GM23248 (cell line): ENCODE measurements at places on chromosomes 7 and 10. TPM values are rescaled to one million over a fixed set of nuclear protein-coding genes. Genes with fewer than 3 reads are reported as not detected.

The VWA2 gene
- polyA plus RNA-seq: not detected in 2 replicates

DNA sequence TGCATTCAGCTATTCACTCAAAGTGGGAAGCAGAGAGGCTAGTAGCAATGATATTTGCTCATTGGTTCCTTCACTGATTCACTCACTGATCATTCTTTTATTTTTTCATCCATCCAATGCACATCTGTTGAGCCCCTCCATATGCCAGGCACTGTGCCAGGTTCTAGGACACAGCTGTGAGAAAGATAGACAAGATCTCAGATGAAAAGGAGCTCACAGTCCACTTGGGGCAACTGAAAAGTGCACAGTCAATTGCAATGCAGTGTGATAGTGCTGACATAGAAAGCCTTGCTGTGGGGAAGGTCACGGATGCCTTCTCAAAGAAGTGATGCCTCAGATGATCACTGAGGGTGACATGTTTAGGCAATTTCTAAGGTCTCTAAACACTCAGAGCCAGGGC, 262.3 kb downstream of the PTEN start:
- no peak for DNase-seq

GRCh38 chr10:97463363-97464132, 17.6 kb downstream of the ZDHHC16 start:
- DNase-seq: peak; percentile 79

DNA sequence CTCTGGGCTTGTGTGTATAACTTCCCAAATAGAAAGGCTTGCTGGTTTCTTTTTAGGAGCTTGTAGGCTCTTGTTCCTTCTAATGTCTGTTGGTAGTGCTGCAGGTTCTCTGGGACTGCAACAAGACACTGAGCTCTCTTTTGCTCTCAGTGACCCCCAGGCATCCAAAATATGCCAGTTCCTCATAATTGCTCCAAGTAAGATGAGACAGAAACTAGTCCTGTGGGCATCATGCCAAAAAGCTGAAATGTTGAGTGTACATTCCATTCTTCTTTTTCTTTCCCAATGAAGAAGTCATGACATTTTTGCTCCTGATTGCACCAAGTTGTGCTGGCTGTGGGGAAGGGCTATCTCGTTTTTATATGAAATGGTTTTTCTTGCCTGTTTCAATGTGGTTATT, 7.1 kb upstream of the BTBD16 start:
- peak; percentile 85 for DNase-seq

The PDE1C gene
- polyA plus RNA-seq: 20.1 and 23.5 TPM in 2 replicates

The ENTPD7 gene
- 7.5 and 8.3 TPM in 2 replicates for polyA plus RNA-seq

The CCDC136 gene
- 2.8 and 3.9 TPM in 2 replicates for polyA plus RNA-seq

The DGKB gene
- polyA plus RNA-seq: 0.43 and 1.7 TPM in 2 replicates

DNA sequence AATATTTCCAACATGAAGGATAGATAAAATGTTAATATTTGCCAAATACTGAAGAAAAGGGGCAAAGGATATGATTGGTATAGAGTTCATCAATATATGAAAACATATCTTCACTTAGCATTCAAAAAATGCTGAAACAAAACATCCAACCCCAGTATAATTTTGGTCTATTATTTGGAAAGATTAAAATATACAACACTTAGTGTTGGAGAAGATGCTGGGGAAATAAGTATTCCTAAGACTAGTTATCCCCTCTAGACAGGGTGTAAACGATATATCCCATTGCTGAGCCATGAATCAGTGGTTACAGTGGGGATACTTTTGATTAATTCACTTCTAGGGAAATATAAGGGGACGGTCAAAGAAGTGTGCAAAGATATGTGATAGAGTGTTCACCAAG, 187.3 kb upstream of the IMMP2L start:
- no peak for DNase-seq
